Tongue (tissue), 3 donors: ENCODE measurements at places on chromosomes 1 and 21.

- no peak for DNase-seq
Measured at GRCh38 chr1:212484701-212485570, 52.2 kb downstream of the NENF start.

DNA sequence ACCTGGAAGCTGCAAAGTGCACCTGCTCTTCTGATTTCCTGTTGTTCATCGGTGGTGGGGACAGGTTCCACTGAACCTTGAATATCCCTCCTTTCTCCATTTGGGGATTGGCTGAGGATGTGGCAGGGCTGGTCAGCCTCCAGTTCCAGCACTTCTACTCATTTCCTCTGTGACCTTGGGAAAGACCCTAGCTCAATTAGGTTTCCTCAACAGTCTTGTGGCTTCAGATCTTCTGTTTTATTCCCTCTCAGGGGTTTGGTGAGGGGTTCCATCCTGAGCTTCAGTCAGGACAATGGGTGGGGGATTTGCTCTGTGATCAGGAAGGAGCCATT, 317.1 kb upstream of the PROX1 start:
- DNase-seq, result no peak

- no peak for DNase-seq
Measured at GRCh38 chr21:31398574-31398973, 54.5 kb upstream of the TIAM1 start.

GRCh38 chr1:228216371-228217320, 8.8 kb downstream of the OBSCN start:
- peak; percentile 52 for DNase-seq
